ENCODE measurements at places on chromosomes 1 and 21. TPM values are rescaled to one million over a fixed set of nuclear protein-coding genes. Genes with fewer than 3 reads are reported as not detected.

DNA sequence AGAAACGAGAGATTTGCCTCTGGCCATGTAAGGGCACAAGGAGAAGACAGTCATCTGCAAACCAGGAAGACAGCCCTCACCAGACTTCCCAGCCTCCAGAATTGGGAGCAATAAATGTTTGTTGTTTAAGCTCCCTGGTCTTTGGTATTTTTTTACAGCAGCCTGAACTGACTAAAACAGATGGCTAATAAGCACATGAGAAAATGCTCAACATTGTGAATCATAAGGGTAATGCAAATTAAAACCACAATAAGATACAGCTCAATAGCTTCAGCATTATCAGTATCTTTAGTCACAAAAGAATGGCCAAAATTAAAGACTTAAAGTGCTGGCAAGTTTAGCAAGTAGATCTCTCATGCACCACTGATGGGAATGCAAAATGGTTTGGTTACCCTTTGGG is 11.7 kb downstream of the UBE2G2 start:
- DNase-seq = no peak

GRCh38 chr1:201272799-201273198 is 10.5 kb upstream of the PKP1 start:
- no peak for DNase-seq

- DNase-seq = no peak
Measured at GRCh38 chr1:30286241-30286987, 437.0 kb downstream of the MATN1 start.

- no peak for DNase-seq
Measured at GRCh38 chr1:47866601-47867437, 130.4 kb downstream of the TRABD2B start.

Gene RNASEL
- total RNA-seq = 14.8 TPM

GRCh38 chr1:192589813-192590212 is 14.2 kb downstream of the RGS1 start:
- no peak for DNase-seq

Gene GBP5
- 1.8 TPM for total RNA-seq

- no peak for DNase-seq
Measured at GRCh38 chr1:94396356-94397010, 21.7 kb upstream of the ABCD3 start.

DNA sequence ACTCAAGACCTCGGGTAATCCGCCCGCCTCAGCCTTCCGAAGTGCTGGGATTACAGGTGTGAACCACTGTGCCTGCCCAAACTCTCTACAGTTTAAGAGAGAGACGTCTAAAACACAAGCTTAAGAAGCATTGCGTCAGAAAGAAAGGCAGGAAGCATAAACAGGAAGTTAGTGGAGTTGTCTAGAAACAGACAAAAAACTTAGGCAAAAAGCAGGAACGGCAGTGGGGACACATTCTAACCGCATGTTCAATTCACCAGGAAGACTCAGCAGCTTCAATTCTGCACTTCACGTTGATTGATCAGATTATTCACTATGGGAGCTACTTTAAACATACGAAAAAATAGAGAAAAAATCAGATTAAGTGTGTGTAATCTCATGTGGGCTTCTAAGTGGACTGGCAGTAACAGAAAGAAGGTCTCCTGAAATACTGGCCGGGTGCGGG is 7.4 kb downstream of the CFAP74 start:
- DNase-seq = no peak

Gene FCRL1
- total RNA-seq = not detected

DNA sequence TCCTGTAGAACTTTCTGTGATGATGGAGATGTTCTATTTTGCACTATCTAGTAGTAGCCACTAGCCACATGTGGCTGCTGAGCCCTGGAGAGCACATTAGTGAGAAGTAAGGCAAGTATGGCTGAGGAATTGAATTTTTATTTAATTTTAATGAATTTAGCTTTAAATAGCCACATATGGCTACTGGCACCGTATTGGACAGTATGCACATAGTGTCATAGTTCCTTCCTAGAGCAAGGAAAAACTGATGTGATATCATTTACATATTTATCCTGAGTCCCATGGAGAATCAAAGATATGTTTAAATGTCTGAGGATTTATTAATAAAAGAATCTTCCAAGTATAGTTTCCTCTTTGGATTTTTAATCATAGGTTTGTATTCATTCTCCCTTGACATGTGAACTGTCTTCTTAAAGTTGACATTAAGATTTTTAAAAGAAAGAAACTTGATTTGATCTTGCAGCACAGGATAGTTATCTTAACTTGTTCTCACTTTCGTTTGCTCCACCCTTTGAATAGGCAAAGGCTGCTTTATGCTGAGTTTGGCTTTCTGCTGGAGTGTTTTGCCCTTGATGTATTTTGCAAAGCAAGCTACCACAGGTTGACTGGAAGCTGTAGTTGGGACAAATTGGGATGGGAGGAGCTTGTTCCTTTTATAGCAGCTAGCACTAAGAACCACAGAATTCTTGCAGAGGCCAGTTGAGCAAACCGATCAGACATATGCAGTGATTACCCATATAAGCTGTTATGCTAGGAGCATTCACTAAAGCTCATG is 129.7 kb downstream of the VPS13D start:
- no peak for DNase-seq

DNA sequence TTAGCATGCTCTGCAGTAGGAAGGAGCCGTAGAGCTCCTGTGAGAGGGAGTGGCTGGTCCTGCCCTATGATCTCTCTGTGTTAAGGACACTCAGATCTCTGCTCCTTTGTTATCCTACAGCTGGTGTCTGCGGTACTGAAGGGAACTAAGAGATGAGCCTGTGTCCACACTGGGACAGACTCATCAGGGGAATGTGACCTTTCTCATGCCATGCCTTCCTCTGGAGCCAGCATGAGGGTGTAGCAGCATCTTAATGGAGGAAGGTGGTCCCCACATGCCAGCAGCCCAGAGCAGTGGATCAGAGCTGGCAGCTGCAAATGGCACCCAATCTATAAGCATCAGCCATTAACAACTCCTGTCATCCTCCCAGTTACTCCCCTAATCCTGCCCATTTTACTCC is 24.7 kb upstream of the GUCA2B start:
- no peak for DNase-seq

DNA sequence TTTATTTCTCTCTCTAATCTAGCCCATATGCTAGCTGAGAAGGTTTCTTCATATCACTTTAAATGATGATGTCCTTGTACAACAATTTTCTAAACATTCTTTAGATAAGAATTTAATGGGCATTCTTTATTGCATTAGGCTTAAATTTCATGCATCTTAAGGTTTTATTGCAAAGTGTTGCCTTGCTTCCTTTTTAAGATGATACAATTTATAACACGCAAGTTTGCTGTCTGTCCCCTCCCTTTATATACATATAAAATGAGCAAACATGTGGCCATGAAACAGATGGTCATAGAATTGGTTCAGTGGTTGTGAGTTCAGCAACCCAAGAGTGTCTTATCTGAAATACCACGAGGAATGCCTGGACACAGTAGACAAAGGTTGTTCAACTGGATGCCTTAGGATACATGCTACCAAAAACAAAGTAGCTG is 12.1 kb downstream of the NBPF3 start:
- no peak for DNase-seq

Gene PRAMEF13
- not detected for total RNA-seq

Gene BCL2L15
- total RNA-seq = 0.48 TPM

DNA sequence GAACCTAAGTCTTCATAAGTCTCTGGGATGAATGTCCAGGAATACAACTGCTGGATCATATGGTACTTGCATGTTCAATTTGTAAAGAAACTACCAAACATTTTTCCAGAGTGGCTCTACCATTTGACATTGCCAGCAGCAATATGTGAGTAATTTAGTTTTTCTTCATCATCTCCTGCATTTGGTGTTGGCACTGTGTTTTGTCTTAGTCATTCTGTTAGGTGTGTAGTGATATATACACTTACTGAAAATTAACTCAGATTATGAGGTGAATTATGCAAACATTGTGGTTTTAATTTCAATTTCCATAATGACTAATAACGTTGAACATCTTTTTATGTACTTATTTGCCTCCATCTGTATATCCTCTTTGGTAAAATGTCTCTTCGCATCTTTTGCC is 138.7 kb downstream of the LRRC40 start:
- no peak for DNase-seq

Gene ACKR1
- total RNA-seq = 83.2 TPM

- no peak for DNase-seq
Measured at GRCh38 chr1:166297993-166298392, 131.2 kb upstream of the FAM78B start.

DNA sequence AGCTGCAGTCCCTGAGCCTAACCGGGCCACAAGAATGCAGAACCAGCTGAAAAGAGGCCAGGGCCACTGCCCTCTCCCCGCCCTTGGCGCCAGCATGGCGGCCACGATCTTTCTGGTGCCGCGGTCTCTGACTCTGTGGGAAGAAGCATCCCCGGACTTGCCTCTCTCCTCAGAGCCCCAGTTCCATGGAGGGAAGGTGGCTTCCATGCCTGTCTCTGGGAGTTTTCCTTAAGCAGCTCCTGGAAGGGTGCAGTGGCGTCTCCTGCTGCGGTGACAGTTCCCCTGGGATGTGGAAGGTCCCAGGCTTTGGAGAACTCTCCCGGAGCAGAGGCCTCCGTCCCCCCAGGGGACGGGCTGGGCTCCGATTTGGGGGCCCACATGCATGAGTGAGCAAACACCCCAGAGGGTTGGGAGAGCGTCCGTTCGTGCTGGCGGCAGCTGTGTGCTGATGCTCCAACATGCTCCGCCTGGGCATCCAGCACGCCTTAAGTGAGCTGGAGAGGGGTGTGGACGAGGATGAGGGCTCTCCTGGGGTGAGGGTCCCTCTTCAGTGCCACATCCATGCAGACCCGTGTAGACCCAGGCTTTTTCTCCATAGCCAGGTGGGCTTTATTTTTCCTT is 109.8 kb upstream of the COL6A1 start:
- peak; percentile 27 for DNase-seq

GRCh38 chr1:10490286-10490970 is 15.7 kb downstream of the PEX14 start:
- DNase-seq = no peak

Gene POGZ
- total RNA-seq = 60.3 TPM

Gene PGLYRP4
- not detected for total RNA-seq

Gene SNRPE
- 74.9 TPM for total RNA-seq

Gene SLC45A1
- total RNA-seq = 0.73 TPM

All from breast epithelium (tissue), 4 donors.